RPMI8226 (cell line): ENCODE measurements at places on chromosomes 7 and 10.
A peak's percentile ranks its signal among the peaks of the same experiment; 100 is the strongest.

GRCh38 chr7:107158028-107158427, 10.8 kb upstream of the HBP1 start:
- no peak for DNase-seq

DNA sequence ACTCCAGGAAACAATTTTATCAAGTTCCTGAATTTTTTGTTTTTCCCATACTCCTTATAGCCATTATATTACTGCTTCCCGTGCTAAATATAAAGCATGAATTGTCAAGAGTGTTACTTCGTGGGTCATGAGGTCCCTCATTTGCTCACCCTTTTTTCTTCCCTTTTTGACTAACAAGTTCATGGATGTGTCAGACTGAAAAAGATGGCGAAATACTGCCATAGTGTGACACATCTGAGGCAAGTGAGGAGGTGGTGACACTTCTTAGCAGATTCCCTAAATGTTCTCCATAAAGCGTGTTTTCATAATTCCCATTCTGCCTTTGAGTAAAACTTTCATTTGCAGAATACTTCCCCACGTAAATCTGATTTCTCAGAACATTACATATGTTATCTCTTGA, 269.6 kb upstream of the FZD1 start:
- no peak for DNase-seq

- DNase-seq: no peak
These were observed 23.7 kb upstream of the KLF6 start for GRCh38 chr10:3808689-3809199.

GRCh38 chr7:12927635-12928434, 240.4 kb downstream of the ARL4A start:
- no peak for DNase-seq

DNA sequence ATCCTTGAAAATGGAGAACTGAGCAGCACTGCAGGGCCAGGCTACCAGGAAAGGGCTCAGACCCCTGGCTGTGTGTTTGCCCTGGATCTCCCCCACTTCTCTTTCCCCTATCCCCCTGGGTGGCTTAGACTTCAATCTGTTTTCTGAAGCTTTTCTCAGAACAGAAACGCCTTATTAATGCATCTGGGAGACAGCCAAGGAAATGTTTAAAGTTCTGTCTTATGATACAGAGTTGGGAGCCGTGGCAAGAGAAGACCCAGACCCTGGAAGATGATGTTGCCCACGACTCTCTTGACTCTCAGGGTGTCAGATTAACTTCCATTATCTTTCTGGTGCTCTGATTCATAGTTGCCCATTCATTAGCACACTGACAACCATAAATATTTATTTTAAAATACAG, 107.1 kb downstream of the EBLN1 start:
- DNase-seq: no peak

- DNase-seq: no peak
These were observed 17.2 kb upstream of the AGR2 start for GRCh38 chr7:16822029-16822428.

DNA sequence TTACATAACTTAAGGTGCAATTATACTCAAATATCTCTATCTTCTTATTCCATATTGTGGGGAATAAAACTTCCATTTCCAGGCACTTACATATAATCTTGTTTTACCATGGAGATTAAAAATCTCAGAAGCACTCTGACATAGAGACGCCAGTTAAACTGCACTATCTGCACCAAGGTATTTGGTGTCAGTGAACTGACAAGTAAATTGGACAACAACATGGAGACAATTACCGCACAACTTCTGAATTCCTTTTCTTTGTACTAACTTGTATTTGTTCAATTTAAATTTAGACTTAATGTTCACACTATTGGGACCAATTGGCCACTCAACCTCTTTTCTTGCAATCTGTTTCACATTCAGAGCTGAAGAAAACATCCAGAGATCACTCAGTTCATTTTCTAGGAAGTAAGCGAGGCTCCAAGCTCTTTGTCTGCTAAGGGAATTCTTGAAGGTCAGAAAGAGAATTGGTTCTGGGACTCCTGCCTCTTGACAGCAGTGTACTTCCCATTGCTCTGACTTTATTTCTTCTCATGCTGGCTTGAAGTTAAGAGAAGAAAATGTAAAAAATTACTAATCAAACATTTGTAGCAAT, 184.7 kb downstream of the CHCHD3 start:
- no peak for DNase-seq

DNA sequence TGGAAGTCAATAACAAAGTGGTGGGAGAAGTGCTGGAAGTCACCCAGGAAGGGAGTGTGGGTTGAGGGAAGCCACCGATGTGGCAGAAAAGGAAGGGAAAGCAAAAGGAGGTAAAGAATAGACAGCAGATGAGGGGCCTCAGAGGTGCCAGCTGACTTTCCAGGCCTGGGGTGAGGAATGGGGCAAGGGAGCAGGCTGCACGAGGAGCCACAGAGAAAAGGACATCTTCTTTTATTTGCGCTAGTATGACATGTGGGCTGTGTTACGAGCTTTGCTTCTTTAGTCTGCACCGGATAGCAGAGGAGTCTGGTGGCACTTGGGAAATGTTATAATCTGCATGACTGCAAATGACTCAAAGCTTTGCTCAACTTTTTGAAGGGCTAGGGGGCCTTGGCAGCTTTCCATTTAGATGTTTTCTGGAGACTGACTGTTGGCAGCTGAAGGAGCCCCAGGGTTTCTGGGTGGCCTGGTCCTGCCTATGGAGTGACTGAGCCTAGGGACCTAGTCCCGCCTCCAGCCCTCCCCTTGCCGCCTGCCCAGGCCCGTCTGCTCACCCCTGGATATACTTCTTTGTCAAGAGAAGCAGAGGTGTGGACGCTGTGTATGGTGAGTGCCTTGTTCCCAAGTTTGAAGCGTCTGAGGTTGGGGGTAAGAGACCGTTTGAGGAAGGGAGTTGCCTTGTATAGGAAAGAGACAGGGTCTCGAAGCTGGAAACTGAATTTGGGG, 5.1 kb downstream of the PRXL2A start:
- no peak for DNase-seq

DNA sequence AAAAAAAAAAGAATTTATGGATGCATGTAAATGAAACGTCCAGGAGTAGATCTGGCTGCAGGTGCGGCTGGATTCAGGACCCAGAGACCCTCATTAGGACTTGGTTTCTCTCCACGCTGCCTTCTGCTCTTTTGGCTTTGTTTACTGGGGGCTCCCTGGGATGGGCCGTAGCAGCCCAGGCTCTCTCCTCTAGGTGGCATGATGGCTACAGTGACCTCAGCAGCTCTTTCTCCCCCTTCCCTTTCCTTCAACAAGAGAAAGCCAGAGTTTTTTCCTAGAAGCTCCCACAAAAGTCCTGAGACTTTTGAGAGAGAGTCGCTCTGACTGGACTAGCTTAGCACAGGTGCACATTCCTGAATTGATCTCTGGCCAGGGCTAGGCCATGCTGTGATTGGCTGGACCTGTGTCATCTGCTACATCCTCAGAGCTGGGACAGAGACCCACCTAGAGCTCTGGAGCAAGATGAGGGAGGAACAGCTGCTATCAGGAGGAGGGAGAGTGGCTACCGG, 67.8 kb upstream of the PDCD4 start:
- no peak for DNase-seq

DNA sequence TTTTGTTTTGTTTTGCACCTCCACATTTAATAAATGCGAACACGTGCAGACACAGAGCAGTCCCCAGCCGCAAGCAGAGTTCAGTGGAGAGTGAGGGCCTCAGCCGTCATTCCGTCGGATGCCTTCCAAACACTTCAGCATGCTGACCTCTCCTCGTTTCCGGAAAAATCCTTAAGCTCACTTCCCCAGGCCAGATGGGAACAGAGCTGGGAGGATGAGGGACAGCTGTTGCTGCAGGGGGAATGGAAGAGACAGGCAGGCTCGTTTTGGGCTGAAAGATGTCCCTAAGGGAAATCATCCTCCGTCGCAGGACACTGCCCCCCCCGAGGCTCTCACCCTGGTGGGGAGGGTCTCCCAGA, 17.2 kb upstream of the FGFR2 start:
- DNase-seq: no peak

GRCh38 chr10:13739183-13739582, 152.4 kb downstream of the PRPF18 start:
- DNase-seq: no peak

DNA sequence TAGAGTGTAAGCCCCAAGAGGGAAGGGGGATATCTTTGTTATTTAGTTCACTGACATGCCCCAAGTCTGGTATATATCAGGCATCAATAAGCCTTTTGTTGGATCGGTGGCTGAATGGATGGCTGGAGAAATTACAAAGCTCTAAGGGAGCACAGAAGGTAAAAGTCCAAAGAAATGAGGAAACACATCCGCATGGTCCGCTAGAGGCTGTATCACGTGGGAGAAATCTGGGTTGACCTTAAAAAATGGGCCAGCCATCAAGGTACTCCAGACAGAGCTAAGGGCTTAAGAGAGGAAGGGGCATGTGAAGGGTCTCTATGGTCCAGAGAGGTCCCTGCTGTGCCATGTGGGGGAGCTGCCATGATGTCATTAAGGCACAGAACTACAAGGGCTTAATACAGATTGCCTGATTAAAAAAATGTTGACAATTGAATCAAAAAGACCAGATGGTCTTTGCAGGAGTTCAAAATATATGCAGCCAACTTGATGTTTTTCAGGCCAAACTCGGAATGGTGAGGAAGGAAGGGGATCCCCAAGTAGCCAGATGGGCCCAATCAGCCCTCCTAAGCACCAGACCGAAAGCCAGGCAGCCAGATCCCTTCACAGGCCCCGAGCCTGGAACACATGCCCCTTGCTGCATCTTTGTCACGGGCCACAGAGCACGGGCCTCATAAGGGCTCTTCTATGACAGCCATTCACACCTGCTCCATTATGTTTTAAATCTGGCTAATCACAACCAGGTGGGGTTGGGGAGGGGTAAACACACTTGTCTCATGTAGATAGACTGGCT, 31.9 kb downstream of the SCRN1 start:
- no peak for DNase-seq

- no peak for DNase-seq
These were observed 43.0 kb downstream of the ELMO1 start for GRCh38 chr7:37405603-37406122.

GRCh38 chr10:3119796-3120459, 52.6 kb downstream of the PFKP start:
- peak; percentile 19 for DNase-seq

DNA sequence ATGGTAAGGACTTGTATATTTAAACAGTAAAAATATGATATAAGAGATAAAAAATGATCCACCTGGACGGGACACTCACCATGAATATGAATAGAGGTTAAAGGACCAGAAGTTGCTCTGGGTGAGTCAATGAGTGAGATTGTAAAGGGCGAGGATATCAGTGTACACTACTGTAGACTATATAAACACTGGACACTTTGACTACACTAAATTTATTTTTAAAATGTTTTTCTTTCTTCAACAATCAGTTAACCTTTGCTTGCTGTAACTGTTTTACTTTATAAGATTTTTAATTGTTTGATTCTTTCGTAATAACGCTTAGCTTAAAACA, 202.8 kb downstream of the VTI1A start:
- no peak for DNase-seq

DNA sequence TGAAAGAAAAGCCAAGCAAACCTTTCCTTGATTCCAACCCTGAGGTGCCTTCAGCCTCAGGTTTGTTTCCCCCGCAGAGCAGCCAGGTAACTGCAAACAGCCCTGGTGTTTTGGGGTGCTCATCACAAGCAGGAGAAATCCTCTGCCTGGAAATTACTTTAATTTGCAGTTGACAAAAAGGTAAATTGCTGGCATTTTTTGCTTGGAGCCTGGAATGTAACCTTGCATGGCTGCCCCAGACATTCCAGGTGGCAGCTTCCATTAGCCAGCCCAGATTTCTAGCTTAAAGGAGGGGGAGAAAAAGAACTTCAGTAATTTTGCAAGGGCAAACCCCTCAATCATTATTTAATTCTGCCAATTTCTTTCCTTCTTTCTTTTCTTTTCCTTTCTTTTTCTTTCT, 194.4 kb downstream of the MYOF start:
- no peak for DNase-seq

DNA sequence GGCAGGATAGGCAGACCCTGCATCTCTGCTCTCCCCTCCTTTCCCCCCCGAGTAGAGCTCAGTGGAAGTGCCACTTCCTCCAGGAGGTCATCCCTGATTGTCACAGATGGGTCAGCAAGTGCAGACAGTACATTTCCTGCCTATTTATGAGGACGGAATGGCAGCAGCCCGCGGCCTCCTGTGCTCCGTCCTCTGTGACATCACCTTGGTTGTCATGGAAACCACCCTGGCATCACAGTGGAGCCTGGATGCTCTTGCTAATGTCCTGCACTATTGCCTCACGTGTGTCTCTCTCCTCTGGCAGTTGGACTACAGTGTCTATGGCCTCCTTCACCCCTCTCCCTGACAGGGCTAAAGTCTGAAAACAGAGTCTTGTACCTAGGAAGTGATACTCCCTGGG, 148.6 kb downstream of the SH3PXD2A start:
- no peak for DNase-seq

- DNase-seq: no peak
These were observed 44.1 kb upstream of the ADRB1 start for GRCh38 chr10:113999531-113999930.

DNA sequence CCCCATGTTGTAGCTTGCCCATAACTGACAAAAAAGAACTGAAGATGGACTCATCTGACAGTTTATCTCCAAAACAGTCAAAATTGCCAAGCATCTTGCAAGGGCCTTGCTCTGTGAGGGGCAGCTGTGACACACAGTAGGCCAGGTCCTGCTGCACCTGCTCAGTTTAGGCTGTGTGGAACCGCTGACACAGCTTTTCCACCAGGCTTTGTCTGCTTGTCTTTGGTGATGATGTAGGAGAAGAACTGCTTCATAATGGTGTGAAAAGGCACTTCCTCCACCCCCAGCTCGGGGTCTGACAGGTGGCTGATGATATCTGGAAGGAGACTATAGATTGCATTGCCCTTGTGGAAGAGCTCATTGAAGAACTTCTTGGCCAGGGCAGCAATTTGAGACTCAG, 92.6 kb downstream of the NPSR1 start:
- DNase-seq: peak; percentile 63

DNA sequence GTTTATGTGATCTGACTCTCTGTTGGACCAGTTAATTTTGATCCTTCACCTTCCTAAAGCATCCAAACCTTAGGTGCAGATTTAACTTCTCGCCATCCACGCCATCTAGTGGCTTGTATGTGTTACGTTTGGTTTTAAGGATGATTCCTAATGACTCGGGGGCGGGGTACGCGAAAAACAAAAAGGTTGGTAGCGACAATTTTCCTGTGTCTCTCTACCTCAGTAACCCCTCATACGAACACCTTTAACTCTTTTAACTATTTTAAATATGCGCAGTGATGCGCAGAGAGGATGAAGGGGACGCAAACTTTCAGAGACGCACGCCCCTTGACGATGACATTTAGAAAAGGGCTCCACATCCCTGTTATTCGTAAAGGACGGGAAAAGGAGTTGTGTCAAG, 714 bp upstream of the KCND2 start:
- DNase-seq: peak; percentile 67

- DNase-seq: no peak
These were observed 54.2 kb upstream of the PLXDC2 start for GRCh38 chr10:19762026-19762425.
